ENCODE measurements at places on chromosomes 3 and 15.

DNA sequence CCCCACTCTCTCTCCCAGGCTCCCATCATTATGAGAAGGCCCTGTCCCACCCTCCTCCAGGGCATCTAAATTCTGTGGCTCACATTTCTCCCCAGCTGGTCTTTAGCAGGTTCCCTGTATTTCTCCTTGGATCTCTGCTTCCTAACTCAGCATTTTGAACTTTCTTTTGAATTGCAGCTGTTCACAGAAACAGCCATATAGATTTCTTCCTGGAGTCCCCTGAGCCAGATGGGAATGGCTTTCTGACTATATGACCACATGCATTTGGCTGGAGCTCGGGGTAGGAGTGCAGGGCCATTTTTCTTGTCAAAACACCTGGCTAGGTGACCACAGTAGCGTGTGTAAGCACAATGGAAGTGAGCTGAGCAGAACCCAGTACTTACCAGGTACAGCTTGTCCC, 22.0 kb downstream of the RBP2 start:
- DNase-seq = no peak

DNA sequence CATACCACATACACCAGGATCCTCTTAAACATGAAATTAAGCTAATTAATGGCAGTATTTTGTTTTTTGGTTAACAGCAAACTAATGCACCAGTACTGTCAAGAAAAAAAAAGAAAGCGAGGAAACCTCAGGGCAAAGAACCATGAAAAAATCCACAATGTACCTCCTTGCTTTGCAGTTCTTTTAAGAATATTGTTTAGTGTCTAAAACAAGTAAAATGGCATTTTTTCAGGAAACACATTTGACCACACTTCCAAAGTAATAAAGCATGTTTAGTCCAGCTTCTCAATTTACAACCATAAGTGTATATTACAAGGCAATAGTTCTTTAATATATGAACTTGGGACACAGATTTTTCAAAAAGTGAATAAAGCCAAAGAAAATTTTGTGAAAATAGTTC, 26.6 kb downstream of the AAGAB start:
- DNase-seq = no peak

- no peak for DNase-seq
Measured at GRCh38 chr3:194072097-194072428, 63.9 kb upstream of the HES1 start.

DNA sequence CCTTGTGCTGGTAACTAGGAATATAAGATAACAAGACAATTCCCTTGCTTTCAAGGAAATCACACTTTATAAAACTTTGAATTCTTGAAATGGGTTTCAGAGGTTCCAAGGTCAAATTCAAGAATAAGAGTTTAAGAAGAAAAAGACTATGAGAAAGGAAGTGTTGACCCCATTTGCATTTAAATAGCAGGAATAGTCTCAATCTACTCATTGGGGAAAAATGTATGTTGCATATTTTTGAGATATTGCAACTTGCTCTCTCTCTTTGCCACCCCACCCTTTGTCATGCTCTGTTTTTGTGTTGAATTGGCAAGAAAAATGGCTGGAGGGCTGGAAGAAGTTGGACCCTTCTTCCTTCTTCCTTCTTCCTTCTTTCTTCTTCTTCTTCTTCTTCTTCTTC, 699.2 kb downstream of the TUSC7 start:
- peak; percentile 18 for DNase-seq

- no peak for DNase-seq
Measured at GRCh38 chr3:190208196-190208595, 87.5 kb upstream of the P3H2 start.

DNA sequence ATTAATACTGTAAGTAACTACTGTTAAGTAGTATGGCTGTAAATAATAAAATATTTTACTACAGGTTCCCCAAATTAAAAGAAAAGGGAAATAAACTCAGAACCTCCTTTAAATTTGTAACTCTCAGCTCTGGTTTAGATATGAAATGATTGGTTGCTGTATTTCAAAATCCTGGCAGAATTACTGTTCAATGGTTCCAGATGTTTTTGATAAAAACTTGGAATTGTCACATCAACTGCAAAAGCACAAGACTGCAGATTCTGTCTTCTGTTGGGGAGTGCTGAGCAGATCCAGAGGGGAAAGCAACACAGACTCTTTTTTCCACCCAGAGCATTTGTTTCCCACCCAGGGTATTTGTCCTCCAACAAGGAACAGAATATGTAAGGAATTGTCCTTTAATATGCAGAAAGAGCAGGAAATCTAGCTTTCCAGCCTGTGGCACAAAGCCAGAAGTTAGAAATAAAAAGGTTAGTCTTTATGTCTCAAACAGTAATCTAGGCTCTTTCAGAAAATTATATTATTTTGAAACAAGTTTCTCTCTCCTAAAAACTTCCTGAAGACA, 178.1 kb downstream of the KLHL25 start:
- peak; percentile 43 for DNase-seq

GRCh38 chr3:16122155-16122554, 52.3 kb upstream of the GALNT15 start:
- no peak for DNase-seq

- no peak for DNase-seq
Measured at GRCh38 chr15:45386420-45386819, 8.1 kb upstream of the GATM start.

GRCh38 chr15:62060896-62061280, 641 bp upstream of the VPS13C start:
- DNase-seq = no peak

GRCh38 chr3:23888617-23889228, 28.1 kb downstream of the NKIRAS1 start:
- DNase-seq = peak; percentile 40

DNA sequence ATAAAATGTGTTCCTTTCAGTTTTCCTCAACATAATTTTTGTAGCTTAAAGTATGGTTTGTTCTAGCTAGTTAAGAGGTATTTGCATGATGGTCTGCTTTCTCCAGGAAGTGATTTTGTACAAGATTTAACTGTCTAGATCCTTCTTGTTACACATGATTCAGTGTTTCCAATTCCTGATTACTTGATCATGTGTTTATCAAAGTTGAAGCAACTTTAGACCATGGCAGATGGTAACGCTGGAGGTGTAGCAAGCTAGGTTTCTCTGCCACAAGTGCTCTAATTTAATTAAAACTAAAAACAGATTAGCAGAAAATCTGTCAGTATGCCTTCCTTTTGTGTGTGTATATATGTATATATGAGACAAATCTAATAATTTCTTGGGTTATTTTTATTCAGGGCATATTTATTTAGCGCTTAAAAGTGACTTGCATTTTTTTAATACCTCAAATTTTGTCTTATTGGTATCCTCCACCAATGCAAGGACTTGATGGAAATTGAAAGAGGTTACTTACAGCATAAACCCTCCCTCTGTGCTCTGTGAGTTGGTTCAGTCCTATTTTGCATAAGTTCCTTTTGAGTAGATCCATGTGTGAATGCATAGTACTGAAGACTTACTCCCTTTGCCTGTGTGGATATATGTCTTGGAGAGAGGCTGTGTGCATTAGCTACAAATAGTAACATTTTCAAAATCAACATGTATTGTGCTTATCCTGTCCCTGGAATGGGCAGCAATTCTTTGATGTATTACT, 157.3 kb upstream of the CGNL1 start:
- DNase-seq = peak; percentile 31

- DNase-seq = no peak
Measured at GRCh38 chr3:65376426-65376825, 662.3 kb downstream of the MAGI1 start.

DNA sequence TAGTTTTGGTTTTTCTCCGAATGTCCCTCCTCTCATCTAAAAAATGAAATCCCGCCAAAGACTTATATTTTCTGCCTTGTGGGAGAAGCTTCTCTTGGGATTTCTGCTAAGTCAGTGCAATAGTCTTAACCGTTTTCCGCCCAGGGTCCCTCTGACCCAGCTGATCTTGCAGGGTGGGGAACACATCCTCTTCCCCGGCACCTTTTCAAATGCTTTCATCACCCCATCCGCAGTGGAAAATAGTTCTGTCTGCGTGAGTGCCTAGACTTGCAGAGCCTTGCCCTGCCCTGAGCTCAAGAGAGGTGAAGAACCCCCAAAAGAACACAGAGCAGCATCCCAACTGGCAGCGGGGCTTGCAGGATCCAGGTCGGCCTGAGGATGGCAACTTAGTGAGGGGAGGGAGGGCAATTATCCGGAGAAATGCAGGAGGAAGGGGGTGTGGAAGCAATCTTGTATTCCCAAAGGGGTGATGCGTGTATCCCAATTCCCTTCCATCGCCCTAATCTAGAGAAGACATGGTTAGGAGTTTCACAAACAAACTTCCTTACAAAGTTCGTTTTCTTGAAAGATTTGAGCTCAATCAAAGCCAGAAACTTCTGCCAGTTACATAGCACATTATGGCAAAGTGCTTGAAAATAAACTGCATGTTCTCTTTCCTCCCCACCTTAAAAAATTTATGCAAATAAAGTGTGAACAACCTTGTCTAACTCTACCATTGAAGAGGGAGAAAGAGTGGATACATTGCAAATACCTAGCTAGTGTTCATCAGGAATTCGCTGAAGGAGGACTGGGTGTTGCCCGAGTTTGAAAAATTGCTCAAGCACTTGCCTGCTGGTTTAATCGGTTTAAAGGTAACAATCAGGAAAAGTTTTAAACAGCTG, 79.9 kb downstream of the NR2F2 start:
- DNase-seq = no peak

GRCh38 chr3:62805106-62805505, 70.1 kb downstream of the CADPS start:
- no peak for DNase-seq

DNA sequence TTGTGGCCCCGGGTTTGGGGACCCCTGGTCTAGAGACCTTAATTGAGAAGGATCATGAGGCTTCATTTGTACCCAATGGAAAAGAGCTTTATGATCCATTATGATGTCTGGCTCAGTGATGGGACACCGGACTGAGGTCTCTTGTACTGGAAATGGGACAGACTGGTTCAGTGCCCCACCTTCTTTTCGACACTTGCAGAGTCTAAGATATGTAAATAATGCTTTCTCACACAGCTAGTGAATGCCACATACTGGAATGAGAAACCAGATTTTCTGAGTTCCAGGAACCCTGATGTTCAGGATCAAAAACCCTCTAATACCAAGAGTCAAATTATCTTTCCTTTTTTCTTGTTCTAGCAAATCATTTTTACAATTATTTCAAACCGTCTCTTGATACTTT, 116.3 kb upstream of the ARPP21 start:
- DNase-seq = no peak

GRCh38 chr15:77355321-77355720, 64.6 kb downstream of the PEAK1 start:
- no peak for DNase-seq

DNA sequence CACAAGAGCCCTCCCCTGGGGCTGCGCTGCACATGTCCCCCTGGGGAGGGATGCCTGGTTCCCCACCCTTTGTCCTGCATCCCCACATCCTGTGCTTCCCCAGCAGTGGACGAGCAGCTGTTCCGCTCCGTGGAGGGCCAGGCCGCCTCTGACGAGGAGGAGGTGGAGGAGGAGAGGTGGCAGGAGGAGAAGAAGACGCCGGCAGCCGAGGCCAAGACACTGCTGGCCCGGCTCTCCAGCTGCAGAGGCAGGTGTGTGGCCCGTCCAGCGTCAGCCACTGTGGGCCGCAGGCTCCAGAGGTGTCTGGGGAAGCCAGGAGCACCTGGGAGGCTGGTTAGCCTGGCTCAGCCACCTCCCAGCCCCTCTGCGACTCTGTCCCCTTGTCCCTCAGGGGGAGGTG, 27.9 kb upstream of the GP9 start:
- no peak for DNase-seq

GRCh38 chr3:36903119-36903882, 41.6 kb downstream of the TRANK1 start:
- no peak for DNase-seq

DNA sequence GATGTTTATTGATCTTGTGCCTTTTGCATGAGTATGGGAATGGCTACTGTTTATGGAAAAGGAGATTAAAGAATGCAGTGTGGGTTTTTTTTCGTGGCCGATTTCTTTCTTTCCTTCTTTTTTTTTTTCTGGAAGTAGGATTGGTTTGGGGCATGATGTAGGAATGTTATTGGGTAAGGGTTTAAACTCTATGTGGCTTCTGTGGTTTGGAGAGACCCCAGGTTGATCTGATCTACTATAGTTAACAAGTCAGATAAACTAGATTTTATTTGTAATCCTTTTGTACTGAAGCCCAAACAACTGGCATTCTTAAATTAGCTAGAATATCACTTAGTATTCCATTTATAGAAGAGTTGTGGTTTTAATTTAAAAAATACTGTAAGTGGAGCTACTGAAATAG, 304.8 kb downstream of the LPP start:
- DNase-seq = peak; percentile 12

GRCh38 chr3:65350801-65351476, 663.1 kb upstream of the ADAMTS9 start:
- DNase-seq = no peak

DNA sequence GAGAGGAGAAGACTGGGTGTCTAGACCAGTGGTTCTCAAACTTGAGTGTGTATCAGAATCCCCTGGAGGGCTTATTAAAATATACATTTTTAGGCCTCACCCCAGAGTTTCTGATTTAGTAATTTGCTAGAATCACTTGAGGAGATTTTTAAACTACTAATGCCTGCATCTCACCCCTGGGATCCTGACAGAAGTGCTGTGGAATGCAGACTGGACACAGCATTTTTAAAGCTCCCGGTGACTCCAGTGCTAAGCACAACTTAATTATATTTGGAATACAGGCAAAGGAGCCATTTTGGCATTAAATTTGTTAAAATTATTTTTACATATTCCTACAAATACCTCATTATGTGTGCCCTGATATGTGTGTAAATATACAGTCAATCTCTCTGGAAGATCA, 26.7 kb upstream of the COL6A6 start:
- peak; percentile 35 for DNase-seq

DNA sequence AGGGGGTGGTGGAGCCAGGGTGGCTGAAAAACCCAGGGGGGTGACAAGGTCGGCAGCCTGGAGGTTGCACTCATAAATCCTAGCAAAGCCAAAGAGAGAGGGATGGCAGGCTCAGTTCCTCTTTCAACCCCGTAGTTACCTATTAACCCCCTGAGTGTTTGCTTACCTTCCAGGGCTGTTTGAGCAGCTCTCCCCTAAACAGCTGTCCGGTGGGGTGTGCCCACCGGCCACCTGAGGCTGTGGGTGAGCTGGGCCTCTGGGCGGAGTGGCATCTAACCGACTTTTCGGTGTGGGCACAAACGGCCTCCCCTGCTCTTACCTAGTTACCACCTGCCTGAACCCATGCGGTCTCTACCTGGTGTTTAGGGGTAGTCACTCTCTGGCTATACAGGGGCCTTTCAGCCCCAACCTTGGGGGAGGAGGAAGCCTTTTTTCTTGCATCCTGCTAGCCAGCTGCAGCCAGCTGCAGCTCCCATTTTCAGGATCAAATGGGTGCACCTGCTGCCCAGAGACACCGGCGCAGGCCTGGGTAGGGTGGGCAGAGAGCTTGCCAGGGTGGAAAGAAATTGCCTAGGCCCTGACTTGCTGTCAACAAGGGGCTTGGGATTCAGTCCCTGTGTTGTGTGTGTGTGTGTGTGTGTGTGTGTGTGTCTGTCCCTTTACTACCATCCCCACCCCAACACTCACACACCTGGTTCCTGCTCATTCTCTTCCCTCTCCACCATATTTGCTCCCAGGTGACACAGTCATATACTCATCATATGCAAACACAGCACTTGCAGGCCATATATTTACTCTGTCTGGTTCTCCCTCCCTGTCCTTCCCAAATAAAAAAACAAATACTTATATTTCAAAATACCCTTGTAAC, 3.7 kb downstream of the DLL4 start:
- DNase-seq = no peak

Measured in GM03348 (cell line).